Thymus (tissue), 14 donors: ENCODE measurements at places on chromosomes 13 and 19.

DNA sequence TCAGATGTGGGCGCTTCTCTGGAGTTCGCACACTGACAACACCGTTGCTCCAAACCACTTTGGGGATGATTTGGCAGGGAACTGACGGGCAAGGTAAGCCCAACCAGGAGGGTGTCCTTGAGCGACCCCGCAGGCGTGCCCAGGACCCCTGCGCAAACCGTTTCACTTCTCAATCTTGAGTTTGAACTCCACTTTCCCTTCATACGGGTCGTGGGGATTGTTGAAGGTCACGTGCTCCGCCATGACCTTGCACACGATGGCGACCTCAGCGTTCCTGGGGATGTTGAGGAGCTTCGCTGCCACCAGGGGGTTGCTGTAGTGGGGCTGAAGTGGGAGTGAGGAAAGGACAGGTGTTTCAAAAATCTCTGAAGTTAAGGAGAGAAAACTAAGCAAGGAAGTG lies 8.8 kb downstream of the ATP4B start:
- no peak for DNase-seq

GRCh38 chr19:55647732-55648584 lies at the start of gene CCDC106:
Gene CCDC106 (plus strand): TSS chr19:55648212. CDS start chr19:55649047, 835 bp downstream.
- DNase-seq: no peak

- no peak for DNase-seq
These were observed 7.1 kb upstream of the SHFL start for GRCh38 chr19:10079031-10079453.

GRCh38 chr13:54185101-54185500 lies 1156.5 kb downstream of the OLFM4 start:
- no peak for DNase-seq
